ENCODE measurements at places on chromosomes 16 and 17.

GRCh38 chr16:61182391-61182790, 853.8 kb downstream of the CDH8 start:
- no peak for DNase-seq

DNA sequence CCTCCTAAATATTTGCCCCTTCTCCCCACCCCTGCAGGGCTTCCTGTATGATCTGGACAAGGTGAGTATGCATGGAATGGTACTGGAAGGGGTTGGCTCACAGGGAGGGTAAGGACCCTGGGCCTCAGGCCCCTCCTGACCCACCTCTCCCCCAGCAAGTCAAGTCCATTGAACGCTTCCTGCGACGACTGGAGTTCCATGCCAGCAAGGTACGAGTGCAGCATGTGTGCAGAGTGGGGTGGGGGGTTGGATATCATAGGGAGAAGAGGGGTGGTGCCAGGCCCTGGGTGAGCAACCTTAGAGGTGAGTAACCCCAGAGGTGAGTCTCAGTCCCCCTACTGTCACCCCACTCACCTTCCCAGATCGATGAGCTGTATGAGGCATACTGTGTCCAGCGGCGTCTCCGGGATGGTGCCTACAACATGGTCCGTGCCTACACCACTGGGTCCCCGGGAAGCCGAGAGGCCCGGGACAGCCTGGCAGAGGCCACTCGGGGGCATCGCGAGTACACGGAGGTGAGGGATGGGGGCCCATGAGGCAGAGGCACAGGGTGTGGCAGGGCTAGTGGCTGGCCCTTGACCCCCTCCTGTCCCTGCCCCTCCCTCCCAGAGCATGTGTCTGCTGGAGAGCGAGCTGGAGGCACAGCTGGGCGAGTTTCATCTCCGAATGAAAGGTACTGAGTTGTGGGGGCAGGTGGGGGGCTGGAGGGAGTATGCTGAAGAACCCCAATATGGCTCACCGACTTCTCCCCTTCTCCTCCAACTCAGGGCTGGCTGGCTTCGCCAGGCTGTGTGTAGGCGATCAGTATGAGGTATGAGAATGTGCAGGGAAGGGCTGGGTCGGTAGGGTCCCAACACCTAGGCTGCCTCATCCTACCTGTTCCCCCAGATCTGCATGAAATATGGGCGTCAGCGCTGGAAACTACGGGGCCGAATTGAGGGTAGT, 11.3 kb downstream of the RIPOR1 start:
- no peak for DNase-seq

- DNase-seq: peak; percentile 84
Observed at GRCh38 chr17:80981062-80981902, 10.4 kb upstream of the CHMP6 start.

GRCh38 chr17:1256699-1257098, 13.5 kb upstream of the BHLHA9 start:
- DNase-seq: no peak

GRCh38 chr16:7517496-7517895, 184.9 kb downstream of the RBFOX1 start:
- DNase-seq: no peak

GRCh38 chr17:38533866-38534497, 71.8 kb downstream of the SRCIN1 start:
- no peak for DNase-seq

DNA sequence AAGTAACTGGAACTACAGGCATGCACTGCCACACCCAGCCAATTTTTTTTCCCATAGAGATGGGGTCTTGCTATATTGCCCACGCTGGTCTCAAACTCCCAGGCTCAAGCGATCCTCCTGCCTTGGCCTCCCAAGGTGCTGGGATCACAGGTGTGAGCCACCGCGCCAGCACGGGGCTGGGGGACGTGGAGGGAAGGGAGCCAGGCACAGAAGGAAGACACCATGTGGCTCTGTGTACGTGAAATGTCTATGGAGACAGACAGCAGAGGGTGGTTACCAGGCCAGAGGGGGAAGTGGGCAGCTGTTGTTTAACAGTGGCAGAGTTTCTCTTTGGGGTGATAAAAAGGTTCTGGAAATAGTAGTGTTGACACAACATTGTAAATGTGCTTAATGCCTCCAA, 4.6 kb upstream of the PIEZO1 start:
- no peak for DNase-seq
